ENCODE measurements at places on chromosomes 11 and 22.

DNA sequence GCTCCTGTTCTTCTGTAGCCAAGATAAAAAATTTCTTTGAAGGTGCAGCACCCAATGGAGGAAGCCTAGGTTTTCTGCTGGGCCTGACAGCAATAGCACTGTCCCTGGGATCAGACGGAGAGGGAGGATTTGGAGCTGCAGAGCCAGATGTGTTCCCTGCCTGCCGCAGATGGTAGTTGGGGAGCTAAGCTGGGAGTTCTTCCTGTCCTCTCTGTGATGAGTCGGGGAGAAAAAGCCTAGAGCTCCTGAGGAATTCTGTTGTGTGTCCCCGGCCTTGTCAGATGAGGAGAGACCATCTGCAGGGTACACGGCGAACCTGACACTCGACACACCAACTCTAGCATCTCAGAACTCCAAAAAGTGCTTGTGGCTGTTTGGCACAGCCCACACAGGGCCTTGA lies 103.8 kb upstream of the CRYBB3 start:
- DNase-seq, result no peak

GRCh38 chr11:118275176-118275575 lies 11.1 kb upstream of the MPZL2 start:
- DNase-seq, result no peak

DNA sequence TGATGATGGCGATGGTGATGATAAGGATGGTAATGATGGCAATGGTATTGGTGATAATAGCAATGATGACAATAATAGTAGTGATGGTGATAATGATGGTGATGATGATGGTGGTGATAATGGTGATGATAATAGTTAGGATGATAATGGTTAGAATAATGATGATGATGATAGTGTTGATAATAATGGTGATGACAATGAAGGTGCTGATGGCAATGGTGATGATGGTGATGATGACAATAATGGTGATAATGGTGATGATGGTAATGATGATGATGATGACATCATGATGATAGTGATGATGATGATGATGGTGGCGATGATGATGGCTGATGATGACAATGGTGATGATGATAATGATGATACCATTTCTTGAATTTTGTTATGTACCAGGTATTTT lies 309.9 kb downstream of the MIAT start:
- DNase-seq, result no peak

DNA sequence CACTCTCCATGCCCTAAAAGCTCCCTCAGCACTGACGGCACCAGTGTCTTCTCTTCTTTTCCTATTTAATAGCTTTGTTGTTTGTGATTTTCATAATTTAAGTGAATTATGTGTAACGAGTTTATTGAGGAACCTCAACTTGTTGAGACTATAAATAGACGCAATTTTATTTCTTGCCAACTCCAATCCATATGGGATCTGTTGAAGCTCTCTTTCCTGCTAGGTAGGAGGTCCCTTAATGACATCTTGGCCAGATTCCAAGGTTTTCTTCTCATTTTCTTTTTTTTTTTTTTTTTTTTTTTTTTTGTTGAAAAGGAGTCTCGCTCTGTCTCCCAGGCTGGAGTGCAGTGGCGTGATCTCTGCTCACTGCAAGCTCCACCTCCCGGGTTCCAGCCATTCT lies 14.2 kb downstream of the RTL6 start:
- no peak for DNase-seq

- peak; percentile 64 for DNase-seq
These were observed 1.4 kb downstream of the CCDC73 start for GRCh38 chr11:32792948-32793475.

GRCh38 chr22:20218987-20219386 lies 49.1 kb downstream of the RTN4R start:
- DNase-seq, result no peak

DNA sequence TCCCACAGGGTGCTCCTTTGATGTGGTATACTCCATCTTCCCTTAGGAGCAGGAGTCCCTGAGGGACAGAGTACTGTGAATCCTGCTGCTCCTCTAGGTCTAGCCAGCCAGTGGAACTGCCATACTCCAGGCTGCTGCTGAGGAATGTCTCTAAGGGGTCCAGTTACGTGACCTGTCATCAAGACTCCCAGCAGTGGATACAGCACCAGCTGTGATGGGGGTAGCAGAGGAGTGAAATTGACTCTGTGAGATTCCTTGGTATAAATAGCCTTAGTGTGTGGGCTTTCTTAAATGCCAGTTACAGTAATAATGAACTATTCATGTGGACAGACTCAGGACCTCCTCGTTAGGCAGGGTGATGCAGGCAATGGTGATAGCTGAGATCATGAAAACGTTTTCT lies 140.4 kb upstream of the LUZP2 start:
- no peak for DNase-seq

DNA sequence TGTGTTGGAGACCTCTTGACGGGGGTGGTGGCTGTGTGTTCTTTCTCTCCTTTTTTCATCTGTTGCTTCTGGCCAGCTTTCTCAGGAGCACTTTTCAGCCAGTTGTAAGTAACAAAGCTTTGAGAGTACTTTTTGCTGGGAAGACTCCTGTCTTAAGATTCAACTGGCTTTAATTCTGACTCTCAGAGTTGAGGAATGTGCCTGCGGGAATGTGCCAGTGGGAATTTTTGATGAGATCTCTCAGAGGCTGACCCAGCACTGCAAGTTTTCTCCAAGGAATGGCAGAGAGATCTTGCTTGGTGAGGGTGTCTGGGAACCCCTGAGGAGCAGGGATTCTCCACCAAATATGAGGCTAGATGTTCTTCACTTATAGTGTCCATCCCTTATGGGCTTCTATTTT lies 91.6 kb upstream of the OR9Q1 start:
- no peak for DNase-seq

- DNase-seq, result no peak
These were observed 20.4 kb upstream of the SCUBE1 start for GRCh38 chr22:43363315-43364168.

- DNase-seq, result no peak
These were observed 63.1 kb downstream of the PIWIL4 start for GRCh38 chr11:94630221-94630620.

GRCh38 chr11:59754494-59754858 lies 700 bp upstream of the STX3 start:
- peak; percentile 9 for DNase-seq

GRCh38 chr11:59669611-59670009 lies 773 bp upstream of the PATL1 start:
- DNase-seq, result peak; percentile 53

GRCh38 chr22:45212992-45213751 lies 27.5 kb downstream of the KIAA0930 start:
- no peak for DNase-seq

DNA sequence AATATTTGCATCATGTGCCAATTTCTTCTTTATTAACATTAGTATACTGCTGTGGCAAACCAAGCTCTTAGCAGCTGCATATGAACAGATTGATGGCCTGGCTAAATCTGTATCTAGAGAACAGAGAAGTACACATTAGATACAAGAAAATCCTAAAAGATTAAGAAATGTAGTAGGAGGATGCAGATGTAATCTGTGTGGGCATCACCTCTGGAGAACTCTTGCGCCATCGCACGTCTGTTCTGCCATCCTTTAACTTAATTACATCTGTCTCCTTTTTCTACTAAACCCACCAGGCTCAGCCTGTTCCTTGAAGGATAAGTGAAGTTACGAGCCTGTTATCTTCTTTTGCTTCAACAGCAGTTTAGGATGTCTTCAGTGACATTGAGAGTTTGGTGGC lies 196.4 kb upstream of the PITPNB start:
- no peak for DNase-seq

DNA sequence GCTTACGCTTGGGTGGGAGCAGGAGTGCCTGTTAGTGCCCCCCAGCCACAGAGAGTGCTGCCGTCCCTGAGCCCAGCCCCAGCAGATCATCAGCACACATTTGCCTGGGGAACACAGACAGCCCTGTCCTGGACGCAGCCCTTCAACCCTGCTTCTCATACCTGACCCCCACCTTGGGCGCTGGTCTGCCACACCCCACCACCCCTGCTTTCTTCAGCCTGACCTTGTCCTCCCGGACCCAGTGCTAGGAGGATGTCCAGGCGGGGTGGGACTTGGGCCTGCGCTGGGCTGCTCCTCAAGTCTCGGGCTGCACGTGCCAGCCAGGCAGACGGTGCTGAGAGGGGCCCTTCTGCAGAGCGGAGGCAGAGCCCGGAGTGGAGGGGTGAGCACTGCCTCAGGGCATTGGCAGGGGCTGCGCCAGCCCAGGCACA lies 119.2 kb downstream of the KCNQ1OT1 start:
- no peak for DNase-seq

GRCh38 chr11:76701294-76702040 lies 30.9 kb upstream of the LRRC32 start:
- no peak for DNase-seq

- no peak for DNase-seq
These were observed 3.7 kb upstream of the APLNR start for GRCh38 chr11:57240757-57241156.

- no peak for DNase-seq
These were observed 74.6 kb downstream of the PIWIL3 start for GRCh38 chr22:24699876-24700275.

- no peak for DNase-seq
These were observed 157.4 kb downstream of the NAV2 start for GRCh38 chr11:19869946-19870589.

DNA sequence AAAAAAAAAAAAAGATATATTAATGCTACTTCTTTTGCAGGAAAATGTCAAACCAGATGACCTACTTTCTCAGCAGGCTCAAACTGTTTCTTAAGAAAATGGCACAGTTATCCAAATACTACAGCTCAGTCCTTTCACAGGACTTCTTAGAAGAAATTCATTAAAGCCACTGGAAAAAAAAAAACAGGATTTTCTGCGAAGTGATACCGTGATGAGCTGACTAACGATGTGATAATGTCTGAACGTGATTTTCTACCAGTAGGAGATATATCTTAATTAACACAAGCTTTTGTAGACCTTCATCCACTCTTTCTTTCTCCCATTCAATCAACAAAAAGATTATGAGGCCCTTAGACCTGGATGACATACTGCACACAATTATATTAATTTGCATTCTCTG lies 132.4 kb downstream of the NOX4 start:
- DNase-seq, result no peak

DNA sequence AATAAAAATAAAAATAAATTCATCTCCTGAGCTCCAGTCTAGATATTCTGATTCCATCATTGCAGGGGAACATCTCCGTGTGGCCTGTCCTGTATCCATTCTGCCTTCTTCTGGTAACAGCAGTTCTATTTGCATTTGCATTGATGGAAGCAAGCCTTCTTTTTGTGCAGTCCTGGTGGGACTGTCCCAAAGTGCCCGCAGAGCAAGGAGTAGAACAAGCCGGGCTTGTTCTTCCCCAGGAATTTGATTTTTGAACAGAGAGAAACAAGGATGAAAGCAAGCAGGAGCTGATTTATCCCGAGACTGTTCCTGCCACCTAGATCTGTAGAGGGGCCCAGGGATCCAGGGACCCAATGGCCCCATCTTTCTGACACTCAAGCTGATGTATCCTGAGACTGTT lies 65.4 kb downstream of the SYN3 start:
- no peak for DNase-seq

DNA sequence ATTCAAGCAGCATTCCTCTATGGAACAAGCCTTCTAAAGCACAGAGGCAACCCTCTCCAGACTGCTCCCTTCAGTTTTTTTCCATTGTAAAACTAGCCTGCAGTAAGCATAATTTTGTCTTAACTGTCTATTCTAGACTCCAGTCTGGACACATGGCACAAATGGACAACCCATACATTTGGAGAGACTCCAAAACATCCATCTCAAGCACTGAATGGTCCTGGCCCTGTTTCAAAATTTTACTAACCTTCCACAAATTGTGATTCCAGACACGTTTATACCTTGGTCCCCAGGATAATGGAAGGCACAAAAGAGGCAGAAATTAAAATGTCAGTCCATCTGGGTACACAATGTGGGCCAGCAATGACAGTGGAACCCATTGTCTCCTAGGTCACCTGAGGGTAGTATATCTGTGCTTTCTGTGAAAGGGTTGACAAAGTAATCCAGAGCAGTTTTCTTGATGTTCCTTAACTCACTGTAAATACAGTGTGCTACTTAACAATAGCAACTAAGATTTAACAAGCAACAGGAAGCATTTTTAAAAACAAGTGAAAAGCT lies 16.2 kb upstream of the SESN3 start:
- DNase-seq, result no peak

DNA sequence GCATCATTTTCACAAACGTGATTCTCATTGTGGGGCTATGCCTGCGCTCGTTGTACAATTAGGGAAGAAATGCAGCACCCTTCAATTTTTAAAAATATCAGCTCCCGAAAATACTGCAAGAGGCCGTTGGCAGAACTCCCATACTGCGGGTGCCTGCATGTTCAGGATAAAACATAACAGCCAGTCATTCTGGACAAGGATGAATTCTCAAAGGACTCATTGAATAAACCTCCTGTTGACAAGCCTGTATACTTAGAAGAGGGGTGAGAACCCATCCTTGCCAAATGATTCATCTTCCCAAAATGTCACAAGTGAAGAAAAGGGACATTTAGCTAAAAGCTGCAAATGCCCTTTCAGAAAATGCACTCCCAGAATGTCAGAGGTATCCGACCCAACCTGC lies 141.9 kb downstream of the CSNK2A3 start:
- DNase-seq, result peak; percentile 97

- no peak for DNase-seq
These were observed 23.5 kb upstream of the MSANTD2 start for GRCh38 chr11:124823512-124824376.

DNA sequence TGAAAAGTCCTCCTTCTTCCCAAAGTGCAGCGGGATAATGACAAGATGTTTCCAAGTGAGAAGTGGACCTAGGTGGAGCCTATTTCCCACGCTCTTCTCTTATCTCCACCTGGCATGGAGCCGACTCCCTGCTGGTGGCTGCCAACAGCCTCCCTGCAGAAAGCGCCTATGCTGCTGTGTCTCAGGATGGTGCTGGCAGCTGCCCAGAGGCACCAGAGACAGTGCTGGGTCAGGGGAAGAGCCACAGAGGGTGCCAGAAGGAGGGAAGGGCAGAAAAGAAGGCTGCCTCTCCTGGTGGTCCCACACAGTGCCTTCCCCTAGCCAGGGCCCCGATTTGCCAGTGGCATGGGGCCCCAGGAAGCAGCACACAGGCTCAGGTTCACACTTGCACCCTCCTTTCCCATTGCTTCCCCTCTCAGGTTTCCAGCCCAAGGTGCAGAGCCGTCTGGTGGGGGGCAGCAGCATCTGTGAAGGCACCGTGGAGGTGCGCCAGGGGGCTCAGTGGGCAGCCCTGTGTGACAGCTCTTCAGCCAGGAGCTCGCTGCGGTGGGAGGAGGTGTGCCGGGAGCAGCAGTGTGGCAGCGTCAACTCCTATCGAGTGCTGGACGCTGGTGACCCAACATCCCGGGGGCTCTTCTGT lies 19.0 kb downstream of the CD5 start:
- no peak for DNase-seq

GRCh38 chr11:111327908-111328624 lies 29.7 kb downstream of the POU2AF3 start:
- DNase-seq, result no peak
